ENCODE measurements at places on chromosomes 7 and 10.
A peak's percentile ranks its signal among the peaks of the same experiment; 100 is the strongest.

GRCh38 chr10:97103316-97104080, 82.3 kb downstream of the SLIT1 start:
- DNase-seq = no peak

DNA sequence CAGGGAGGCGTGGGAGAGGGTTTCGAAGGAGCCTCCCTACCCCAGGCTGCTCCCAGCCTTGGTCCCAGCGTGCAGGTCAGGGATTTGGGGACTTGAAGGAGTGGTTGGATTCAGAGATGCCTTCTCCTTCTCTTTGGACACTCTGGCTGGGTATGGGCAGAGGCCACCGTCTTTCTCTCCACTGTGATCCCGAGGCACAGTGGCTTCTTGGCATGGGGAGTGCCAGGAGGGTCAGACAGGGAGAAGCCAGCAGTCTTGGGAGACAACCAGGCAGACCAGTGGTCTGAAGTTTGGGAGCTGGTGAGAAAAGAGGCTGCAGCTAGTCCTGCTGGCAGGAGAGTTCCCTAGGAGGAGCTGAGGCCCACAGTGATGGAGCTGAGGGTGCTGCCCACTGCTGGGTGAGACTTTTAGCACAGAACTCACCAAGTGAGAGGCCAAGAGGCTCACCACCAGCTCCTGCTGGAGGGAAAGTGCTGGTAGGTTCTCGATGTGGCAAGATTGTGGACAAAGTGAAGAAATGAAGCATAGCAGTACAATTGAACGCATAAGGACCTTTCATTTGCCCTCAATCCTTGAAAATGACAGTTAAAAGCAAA, 35.2 kb upstream of the WDFY4 start:
- DNase-seq = no peak

- peak; percentile 54 for DNase-seq
Observed at GRCh38 chr7:100837099-100837836, 9.9 kb upstream of the EPHB4 start.

GRCh38 chr10:60958892-60959601, 15.1 kb upstream of the RHOBTB1 start:
- DNase-seq = no peak

DNA sequence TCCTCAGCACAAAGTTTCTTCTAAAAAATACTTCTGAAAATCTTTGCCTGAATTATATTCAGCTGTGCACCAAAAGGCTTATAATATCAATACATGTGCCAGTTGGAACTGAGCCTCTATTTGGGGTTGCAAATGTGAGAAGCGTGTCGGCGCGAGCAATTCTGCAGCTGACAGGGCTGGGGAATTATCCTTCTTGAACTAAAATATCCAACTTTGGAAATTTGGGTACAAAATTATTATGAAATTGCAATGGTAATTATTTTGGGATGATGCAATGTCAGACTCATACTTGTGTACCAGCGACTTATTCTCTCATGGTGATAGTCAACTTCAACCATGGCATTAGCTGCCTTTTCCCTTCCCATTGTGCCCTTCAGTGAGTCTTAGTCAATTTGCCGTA, 507.0 kb upstream of the KLF6 start:
- no peak for DNase-seq

GRCh38 chr10:23384364-23384763, 39.8 kb upstream of the C10orf67 start:
- DNase-seq = no peak
